RPMI7951 (cell line): ENCODE measurements at places on chromosomes 12 and 14.

DNA sequence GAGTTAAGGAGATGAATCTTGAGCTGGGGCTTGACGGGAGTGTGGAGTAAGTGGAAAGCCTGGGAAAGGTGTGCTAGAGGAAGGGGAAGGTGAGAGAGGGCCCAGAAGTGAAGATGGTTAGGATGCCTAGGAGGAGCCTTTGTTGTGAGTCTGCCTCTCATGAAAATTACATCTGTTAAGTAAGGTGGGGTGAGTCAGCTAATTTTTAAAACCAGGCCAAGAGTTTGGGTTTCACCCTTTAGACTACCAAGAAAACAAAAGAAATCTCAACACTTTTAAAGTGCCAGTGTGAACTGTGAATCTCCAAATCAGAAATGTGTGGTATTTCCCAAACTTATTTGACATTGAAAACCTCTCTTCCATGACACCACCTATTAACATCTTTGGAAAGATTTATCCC is 185.2 kb downstream of the CRADD start:
- DNase-seq = peak; percentile 15

- DNase-seq = no peak
Observed at GRCh38 chr12:70482764-70483163, 116.7 kb downstream of the KCNMB4 start.

- no peak for DNase-seq
Observed at GRCh38 chr12:70754330-70754741, 117.1 kb upstream of the PTPRB start.

- no peak for DNase-seq
Observed at GRCh38 chr14:75291331-75291730, 12.7 kb downstream of the FOS start.

DNA sequence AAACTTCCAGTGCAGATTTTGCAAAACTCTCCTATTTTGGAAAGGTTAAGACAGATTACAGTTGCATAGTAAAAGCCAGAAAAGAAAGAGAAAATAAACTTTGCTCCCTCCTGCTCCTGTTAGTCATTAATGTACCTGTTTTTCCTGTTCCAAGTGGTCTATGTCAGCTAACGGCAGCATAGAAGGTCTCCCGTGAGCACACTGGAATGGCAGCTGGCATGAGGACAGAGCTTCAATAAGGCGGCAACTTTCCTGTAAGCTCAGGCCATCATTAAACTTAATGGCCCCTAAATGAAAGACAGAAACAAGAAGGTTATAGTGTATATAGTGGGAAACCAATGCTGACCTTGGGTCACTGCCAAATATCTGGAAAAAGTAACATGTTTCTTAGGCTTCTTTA is 16.0 kb downstream of the EIF2B2 start:
- DNase-seq = no peak

DNA sequence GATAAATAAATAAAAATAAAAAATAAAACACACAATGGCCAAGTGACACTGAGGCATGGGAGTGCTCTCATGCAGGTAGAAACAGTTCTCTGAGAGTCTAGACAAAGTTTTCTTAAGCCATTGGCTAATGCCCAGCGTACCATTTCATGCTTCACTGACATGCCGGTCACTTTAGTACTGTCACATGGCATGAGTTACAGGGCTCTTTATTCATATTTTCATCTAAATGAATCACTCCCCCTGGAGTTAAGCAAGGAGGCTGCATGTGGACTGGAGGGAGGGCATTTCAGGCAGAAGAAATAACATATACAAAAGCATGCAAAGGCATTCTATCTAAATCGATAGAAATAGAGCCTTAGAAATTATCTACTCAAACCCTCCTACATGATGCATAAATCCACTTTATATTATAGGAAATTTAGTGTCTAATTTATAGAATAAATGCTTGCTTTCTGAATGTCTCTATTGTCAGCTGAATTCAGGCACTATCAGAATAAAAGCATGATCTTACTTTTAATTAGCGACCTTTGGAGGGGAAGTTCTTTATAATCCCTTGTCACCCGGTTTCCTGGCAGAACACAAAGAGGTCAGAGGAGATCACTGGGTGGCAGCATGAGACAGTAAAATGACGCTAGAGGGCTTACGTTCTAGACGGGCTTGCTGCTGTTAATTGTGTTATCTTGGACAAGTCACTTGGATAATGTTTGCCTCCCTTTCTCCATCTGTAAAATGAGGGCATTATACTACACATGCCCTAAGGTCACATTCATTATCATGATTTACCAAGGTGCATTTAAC is 17.5 kb downstream of the DYRK4 start:
- peak; percentile 37 for DNase-seq

DNA sequence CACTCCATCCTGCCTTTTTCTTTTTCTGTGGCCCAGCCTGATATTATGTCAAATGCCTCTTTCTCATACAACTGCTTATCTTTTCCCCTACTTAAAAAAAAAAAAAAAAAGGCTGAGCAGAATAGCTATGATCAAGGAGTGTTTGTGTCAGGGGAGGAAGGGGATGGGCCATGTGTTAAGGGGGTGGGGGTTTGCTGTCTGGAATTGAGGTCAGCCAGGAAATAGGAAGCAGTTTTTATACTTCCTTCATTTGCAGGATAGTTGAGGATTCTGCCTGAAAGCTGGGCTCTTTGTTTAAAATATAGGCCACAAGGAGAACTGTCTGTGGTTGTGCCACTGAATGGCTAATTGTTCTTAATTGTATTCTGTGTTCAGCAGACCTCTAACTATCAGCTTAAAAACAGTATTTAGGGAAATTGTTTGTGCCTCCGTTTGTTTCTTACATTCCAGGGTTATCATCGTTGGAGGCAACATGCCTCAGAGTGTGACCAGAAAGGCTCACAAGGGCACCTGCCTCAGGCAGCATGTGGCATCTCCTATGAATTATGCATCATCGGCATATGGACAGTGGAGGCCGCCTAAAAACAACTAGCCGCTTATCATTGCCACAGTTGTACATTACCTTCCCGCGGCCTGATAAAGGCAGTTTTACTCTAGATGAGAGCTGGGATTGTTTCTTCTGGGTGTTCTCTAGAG is 96.0 kb downstream of the SRGAP1 start:
- peak; percentile 42 for DNase-seq

DNA sequence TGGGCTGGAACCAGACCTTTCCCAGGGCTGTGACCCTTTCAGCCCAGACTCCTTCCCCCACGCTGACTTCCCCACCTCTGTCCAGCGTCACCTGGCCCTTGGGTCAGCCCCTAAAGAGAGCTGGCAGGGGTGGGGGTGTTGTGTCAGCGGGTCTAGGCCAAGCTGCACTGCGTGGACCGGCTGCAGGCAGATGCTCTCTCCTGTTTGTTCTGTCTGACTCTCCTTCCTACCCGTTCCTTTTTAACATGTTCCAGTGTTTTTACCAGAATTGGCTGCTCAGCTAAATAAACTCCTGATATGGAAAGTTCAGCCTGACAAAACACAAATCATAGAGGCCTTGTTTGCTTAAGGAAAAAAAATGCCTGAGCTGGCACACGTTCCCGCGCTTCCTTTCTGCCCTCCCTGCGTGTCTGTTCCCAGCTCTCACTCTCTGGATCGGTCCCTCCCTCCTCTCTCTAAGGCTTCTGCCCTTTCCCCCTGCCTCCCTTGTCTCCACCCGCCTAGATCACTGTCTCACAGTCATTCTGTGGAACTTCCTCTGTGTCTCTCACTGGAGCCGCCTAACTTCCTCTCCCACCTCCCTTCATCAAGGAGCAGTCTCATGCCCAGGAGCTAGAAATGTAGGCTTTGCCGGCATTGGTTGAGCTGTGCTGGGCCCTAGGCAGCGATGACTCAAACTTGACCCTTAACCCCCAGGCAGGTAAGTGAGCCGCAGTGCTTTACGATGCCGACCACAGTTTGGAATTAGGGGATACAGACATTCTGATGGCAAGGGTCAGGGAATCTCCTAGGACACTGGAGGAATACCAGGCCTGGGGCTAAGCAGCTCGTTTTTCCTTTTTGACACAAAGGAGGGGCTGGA is 15.5 kb upstream of the MLXIP start:
- DNase-seq = peak; percentile 66

DNA sequence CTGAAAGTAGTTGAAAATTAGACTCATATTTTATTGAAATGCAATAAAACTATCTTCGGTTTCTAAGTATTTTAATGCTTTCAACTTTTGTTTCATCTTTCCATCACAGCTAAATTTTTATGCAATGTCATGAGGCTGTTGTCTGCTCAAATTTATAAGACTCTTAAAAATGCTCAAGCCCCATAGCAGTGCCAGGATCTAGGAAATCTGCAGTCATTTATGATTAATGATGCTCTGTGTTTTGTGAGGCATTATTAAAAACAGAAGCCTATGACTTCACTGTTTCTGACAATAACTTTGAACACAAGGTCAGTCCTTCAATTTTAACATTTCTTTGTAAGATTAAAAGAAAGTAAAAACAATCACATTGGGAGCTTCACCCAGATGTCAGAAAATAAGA is 112.5 kb downstream of the ALX1 start:
- DNase-seq = no peak

GRCh38 chr12:97560786-97561618 is 98.4 kb downstream of the RMST start:
- no peak for DNase-seq

DNA sequence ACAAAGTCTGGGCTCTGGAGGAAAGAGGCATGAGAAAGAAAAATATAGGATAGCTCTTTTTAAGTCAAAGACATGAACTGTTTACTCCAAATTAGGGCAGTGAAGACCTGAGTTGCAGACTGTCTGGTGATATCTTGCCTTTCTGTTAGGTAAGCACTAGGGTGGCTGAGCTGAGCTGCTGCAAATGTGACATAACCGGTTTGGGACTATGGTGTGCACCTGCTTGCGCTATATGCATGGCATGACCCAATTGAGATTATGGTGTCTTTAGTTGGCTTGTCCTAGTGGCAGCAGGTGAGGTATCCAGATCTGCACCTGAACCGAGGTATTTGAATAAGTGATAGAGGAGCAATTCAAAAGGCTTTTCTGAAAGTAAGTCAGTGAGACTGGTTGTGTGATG is 345.6 kb downstream of the APAF1 start:
- DNase-seq = no peak

- no peak for DNase-seq
Observed at GRCh38 chr12:27550653-27550975, 26.6 kb downstream of the PPFIBP1 start.

DNA sequence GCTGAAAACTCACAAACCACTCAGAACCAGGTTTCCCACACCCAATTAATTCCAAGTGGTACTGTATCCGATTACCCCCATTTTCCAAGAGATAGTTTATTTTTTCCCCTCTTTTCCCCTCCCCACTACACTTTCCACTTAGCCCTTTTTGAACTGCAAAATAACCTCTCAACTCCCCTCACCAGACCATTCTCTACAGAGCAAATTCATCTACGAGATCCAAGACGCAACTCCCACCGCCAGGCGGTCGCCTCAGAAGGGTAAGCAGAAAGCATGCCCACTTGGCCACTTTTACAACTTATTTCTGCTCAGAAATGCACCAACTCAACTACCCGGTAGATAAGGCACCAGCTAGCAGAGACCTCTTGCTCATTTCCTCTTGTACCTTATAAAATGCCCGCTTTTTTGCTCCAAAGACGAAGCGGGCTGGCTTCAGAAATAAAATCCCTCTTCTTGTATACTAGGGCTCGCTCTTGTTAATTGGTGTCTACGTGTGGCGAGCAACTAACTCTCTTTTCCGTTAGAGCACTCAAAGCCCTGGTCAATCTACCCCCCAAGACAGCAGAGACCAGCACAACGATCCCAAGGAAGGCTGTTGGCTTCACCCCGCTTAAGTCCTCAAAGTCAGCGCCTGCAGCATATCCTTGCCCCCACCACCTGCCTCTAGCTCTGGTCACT is 910 bp upstream of the SRP54 start:
- peak; percentile 43 for DNase-seq

DNA sequence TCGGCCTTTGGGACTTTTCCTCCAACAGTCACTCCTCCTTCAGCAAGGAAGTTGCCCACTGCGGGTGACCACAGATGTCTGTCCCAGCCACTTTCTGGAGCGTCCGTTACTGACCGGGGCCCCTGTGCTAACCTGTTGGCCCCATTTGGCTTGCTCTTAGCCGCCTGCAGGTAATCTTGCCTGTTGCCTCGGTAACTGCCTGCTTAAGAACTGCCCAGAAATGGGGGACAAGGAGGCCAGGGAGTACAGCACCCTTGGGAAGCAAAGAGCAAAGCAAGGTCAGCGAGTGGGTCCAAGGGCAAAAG is 338.8 kb upstream of the SFSWAP start:
- DNase-seq = no peak

DNA sequence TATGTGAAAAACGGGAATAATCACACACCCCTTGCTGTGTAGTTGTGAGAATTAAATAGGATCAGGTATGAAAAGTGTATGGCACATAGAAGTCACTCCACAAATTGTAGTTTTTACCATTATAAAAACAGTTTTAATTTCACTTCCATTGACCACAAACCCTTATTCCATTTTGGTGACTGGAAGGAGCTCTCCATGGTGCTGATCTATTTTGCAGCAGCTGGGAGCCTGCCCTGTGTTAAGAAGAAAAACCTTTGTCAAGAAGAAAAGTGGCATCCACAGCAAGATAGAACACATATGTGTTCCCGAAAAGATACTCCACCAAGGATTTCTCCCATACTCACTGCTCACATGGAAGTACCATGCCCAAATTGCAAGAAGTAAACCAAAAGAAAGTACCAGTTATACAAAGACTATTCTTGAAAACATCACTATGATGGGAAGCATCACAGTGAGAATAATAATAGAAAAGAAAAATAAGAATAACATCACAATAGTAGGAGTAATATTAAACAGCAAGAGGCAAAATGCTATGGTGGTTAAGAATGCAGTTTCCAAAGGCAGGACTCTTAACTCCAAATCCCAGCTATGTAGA is 58.7 kb downstream of the TUNAR start:
- DNase-seq = peak; percentile 35

- DNase-seq = no peak
Observed at GRCh38 chr12:83826112-83826511, 1086.5 kb downstream of the SLC6A15 start.

GRCh38 chr12:27217590-27217989 is 26.5 kb upstream of the STK38L start:
- DNase-seq = no peak

- peak; percentile 59 for DNase-seq
Observed at GRCh38 chr12:90010089-90010488, 301.5 kb upstream of the ATP2B1 start.

GRCh38 chr14:91872011-91872501 is 4.7 kb upstream of the TC2N start:
- DNase-seq = no peak

DNA sequence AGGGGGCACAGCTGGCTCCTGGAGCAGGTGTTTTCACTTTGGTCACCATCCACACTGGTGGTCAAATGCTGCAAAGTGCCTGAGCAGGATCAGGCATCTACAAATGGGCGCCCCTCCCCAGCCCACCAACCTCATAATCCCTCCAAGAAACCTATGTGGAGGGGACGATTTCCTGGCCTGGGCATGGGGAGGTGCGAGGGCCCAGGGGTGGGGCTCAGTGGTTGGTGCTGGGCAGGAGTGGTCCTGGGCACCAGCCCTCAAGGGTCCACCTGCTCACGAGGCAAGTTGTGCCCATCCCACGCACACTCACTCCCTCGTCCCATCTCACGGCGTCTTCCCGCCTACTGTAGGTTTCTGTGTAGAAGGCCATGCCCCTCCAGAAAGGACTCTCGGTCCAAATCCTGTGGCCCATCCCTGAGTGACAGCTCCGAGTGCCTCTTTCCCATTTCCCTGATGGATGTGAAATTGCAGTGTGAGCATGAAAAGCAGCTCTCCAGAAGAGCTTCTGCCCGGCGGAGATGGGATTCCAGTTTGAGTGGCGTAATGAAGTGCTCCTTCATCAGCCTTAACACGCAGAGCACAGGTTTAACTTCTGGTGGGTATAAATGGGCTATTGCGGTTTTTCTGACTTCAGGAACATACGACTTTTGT is 36.9 kb downstream of the SLC15A4 start:
- DNase-seq = no peak
